NCI-H460 (cell line): ENCODE measurements at places on chromosomes 6 and 20.

GRCh38 chr20:32204205-32205109 is 3.1 kb downstream of the PLAGL2 start:
- DNase-seq: no peak

DNA sequence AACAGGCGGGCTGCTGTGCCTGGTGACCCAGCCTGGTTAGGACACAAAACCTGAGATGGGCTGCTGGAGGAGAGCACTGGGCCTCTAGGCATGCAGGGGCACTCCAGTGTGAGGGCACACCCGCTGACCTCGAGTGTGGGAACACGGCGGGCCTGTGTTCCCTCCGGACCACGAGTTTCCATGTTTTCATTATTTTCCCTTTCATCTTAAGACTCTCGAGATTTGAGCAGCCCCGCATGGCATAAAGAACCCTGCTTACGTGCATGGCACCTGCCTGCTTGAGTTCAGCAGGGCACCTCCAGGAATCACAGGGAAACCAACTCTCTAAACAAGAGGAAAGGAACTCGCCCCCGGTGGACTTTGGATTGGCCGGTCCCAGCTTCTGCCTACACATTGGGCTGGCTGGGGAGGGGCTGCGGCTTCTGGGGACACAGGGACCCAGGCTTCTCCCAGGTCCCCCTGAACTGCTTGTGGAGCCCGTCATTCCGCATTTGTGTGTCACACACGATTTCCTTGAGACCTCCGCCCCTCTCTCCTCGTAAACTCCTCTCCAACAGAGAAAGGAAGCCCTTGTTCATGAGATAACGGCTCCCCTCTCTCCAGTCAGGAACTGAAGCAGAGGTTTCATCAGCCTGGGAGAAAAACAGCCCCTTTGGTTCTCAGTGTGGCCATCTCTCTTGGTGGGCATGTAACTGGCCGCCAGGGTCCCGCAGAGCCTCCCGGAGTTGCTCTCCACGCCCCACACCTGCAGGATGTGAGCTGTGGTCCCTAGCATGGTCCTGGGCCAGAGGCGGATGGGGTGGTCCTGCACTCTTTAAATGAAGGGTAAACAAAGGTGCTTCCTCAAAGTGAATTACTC is 181.8 kb downstream of the TTLL2 start:
- no peak for DNase-seq

GRCh38 chr20:1827974-1828785 is 67.0 kb upstream of the SIRPA start:
- peak; percentile 17 for DNase-seq

GRCh38 chr6:41545247-41545702 is 906 bp upstream of the FOXP4 start:
- DNase-seq: no peak

- DNase-seq: no peak
Observed at GRCh38 chr20:41440882-41441281, 74.3 kb upstream of the EMILIN3 start.

- no peak for DNase-seq
Observed at GRCh38 chr6:167270499-167271311, 20.4 kb upstream of the UNC93A start.

DNA sequence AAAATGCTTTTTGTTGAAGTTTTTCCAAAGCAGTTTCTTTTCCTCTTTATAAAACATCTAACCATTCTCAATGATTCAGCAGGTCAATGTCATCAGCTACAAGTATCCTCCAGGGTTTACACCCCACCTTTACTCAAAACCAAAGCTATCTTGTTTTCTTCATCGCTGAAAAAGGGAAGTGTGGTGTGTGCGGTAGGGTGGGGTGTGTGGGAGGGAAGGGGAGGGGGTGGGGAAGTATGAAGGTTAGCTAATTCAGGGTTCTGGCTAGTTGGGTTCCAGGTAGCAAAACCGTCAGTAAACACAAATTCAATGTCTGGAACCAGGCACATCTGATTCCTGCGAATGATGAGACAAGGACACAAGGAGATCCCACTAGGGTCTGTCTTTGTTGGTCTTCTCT is 189.6 kb downstream of the GJA10 start:
- DNase-seq: no peak

DNA sequence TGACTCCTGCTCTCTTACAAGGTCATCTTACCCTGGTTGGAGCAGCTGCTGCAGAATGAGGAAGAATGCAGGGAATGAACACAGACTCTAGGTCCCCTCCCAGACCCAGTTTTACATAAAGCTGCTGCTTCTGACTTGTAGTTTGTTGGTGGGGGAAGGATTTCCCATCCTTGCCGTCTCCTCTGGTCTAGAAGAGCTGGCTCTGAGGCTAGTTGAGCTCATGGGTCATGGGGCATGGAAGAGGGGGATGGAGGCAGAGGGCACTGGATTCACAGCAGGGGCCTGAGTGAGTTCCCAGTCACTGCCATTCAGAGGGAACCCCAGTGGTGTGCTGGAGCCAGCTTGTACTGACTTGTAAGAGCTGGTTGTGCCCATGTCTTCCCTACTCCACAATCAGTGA is 9.2 kb upstream of the GUCA1A start:
- DNase-seq: no peak

GRCh38 chr20:63734946-63735858 is 1.3 kb upstream of the LIME1 start:
- DNase-seq: no peak

- no peak for DNase-seq
Observed at GRCh38 chr20:57571782-57572416, 11.0 kb downstream of the PCK1 start.

- DNase-seq: no peak
Observed at GRCh38 chr6:125001684-125002405, 39.6 kb downstream of the RNF217 start.

- peak; percentile 89 for DNase-seq
Observed at GRCh38 chr20:31560746-31561598, 44.1 kb upstream of the ID1 start.

DNA sequence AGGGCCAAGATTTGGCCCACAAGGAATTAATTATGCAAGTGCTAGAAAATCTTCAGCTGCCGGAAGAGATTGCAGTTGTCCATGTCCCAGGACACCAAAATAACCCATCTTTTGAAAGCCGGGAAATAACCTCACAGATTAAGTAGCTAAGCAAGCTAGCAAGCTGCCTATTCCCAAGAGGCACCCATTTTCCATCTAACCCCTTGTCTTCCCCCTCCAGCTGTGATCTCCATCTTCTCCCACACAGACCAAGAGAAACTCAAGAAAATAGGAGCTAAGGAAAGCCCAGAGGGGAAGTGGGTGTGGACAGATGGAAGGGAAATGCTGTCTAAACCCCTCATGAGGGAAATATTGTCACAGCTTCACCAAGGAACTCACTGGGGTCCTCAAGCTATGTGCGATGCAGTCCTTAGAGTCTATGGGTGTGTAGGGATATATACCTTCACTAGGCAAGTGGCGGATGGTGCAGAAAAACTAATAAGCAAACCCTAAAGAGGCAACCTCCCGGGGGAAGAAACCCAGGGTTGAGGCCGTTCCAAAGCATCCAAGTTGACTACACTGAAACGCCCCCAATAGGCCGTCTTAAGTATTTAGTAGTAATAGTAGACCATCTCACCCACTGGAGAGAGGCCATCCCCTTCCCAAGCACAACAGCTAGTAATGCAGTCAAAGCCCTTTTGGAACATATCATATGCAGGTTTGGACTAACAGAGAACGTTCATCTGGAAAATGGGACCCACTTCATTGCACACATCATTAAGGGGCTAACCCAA is 64.3 kb upstream of the PRSS16 start:
- no peak for DNase-seq

GRCh38 chr6:36312854-36313648 is 23.6 kb downstream of the BNIP5 start:
- no peak for DNase-seq

- no peak for DNase-seq
Observed at GRCh38 chr6:131013495-131013894, 49.5 kb downstream of the EPB41L2 start.

DNA sequence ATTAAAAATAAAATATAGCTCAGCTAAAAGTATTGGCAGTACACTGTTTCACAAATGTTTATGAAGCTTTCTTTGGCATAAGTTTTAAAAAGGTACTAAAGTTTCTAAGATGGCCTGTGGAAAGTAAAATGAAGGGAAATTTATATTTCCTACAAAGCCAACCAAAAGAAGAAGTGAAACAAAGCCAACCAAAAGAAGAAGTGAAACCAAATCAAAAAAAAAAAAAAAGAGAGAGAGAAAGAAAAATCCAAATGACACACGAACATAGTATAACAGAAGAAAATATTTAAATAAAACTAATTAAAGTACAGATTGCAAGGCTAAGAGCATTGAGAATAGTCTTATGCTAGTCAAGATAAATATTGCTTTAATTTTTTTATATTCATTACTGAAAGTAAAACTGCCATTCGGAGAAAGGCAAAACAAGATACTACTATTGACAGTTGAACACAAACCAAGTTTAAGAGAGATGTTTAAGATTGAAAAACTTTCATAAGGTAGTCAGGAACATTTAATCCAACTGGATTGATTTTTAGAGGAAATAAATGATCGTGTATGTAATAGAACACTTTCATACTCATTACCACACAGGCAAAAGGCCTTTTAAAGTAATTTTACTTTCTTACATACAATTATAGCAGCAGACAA is 12.8 kb upstream of the KHDRBS2 start:
- DNase-seq: no peak

- DNase-seq: no peak
Observed at GRCh38 chr20:41551011-41551705, 67.0 kb downstream of the CHD6 start.
